ENCODE measurements at places on chromosomes 7 and 10.

DNA sequence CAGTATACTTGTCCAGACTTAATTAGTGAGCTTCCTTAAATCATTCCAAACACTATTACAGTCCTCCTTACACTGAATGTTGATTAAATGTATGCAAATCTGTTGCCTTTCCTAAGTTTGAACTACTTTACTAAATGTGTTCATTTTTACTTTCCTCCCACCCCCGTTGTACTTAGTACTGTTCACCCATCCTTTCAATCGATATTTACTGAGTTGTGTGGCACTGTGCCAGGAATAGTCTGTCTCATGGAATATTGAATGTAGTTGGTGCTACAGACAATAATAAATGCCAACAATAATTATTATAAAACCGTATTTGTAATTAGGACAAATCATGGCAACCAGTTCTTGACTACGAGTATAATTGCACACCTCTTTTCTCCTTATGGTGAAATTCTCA lies 335.7 kb downstream of the GPR37 start:
- no peak for DNase-seq

- no peak for DNase-seq
These were observed 28.9 kb upstream of the EZH2 start for GRCh38 chr7:148912758-148913541.

GRCh38 chr10:113518816-113519591 lies 33.8 kb upstream of the HABP2 start:
- peak; percentile 18 for DNase-seq

DNA sequence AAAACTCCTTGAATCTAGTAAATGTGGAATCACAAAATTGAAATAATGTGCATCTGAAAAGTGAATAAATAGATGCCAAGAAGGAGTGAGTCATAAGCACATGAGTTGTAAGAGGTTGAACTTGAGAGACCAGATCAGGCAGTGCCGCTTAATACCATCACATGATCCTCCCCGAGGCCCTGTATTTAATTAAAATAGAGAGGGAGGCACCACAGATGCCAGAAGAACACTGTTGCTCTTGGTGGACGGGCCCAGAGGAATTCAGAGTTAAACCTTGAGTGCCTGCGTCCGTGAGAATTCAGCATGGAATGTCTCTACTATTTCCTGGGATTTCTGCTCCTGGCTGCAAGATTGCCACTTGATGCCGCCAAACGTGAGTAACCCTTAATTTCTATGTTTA lies at the start of gene GPNMB:
Gene GPNMB (plus strand): TSS at position 221 of the 400 bp plus-strand sequence. CDS start 83 bp downstream, at position 304.
- DNase-seq: peak; percentile 13

- no peak for DNase-seq
These were observed 13.1 kb downstream of the ADGRA1 start for GRCh38 chr10:133100706-133101415.

GRCh38 chr10:79926037-79926436 lies 22.9 kb downstream of the SFTPD start:
- no peak for DNase-seq

DNA sequence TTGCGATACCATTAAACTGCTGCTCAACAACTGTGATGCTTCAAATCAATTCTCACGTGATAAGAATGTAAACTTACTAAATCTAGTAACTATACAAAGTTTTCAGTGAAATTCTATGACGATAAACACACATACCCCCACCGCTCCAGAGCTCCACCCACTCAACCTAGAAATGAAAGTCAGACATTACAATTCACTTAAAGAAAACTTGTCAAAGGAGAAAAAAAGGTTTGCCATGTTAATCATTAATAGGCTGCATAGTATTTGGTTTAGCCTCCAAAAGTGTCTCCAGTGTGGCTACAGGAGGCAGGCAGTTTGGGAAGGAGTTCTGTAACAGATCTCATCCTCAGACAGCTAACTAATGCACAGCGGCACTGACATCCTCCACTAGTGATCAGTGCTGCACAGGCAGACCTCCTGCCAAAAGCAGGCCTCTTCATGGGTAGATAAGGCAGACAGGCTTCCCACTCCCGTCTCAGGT lies 3.1 kb downstream of the HERPUD2 start:
- no peak for DNase-seq

DNA sequence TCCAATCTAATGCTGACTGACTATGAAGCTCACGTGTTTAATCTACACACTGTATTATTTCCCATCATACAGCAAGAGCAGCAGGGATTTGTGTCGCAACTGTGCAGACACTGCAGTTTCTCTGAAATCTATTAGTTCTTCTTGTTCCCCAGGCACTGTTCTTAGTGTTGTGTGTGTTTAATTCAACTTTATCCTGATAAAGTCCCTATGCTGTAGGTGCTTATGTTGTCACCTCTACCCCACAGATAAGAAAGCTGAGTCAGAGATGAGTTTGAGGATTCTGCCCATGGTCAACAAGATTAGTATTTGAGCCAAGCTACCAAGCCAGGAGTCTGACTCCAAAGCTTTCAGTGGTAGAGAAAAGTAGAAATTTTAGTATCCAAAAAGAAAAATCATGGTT lies 22.5 kb upstream of the EPHB6 start:
- DNase-seq: no peak
